Smooth muscle cell of the coronary artery (primary cell): ENCODE measurements at places on chromosomes 13 and 19. TPM values are rescaled to one million over a fixed set of nuclear protein-coding genes. Genes with fewer than 3 reads are reported as not detected.

The ZIK1 gene
- 4.6 and 11.3 TPM in 2 replicates for total RNA-seq

The WDR62 gene
- 0.12 and 1.1 TPM in 2 replicates for total RNA-seq

The SPIB gene
- total RNA-seq: not detected in 2 replicates

The NAPSA gene
- 0.08 TPM in 1 of 2 replicates, not detected in the other for total RNA-seq

The LHFPL6 gene
- 46.1 and 70.8 TPM in 2 replicates for total RNA-seq

The ZNF382 gene
- total RNA-seq: 3.7 and 7.3 TPM in 2 replicates

The ZNF419 gene
- 8.2 and 23.2 TPM in 2 replicates for total RNA-seq

The TICAM1 gene
- 0.59 and 2.3 TPM in 2 replicates for total RNA-seq

The SLC5A5 gene
- total RNA-seq: not detected in 2 replicates

The AP2S1 gene
- total RNA-seq: 168 and 192 TPM in 2 replicates

The PABPC3 gene
- 0.08 and 0.12 TPM in 2 replicates for total RNA-seq

The CATSPERD gene
- not detected in 2 replicates for total RNA-seq

The ZNF813 gene
- total RNA-seq: 3.2 and 3.7 TPM in 2 replicates

The LSR gene
- 0.45 TPM in 1 of 2 replicates, not detected in the other for total RNA-seq

The ZNF486 gene
- total RNA-seq: 2.7 and 3.4 TPM in 2 replicates

The LHB gene
- 0.15 TPM in 1 of 2 replicates, not detected in the other for total RNA-seq

The PNMA8B gene
- 0.38 and 3.6 TPM in 2 replicates for total RNA-seq

The CCDC70 gene
- not detected in 2 replicates for total RNA-seq

The ZNF829 gene
- 1.8 and 2.4 TPM in 2 replicates for total RNA-seq

The TGFBR3L gene
- total RNA-seq: 1.3 TPM in 1 of 2 replicates, not detected in the other

The ZNF121 gene
- total RNA-seq: 27.6 and 39.5 TPM in 2 replicates

The IGFL2 gene
- not detected in 2 replicates for total RNA-seq

The VRK3 gene
- 15.9 and 17.3 TPM in 2 replicates for total RNA-seq

The HPN gene
- total RNA-seq: 0.12 TPM in 1 of 2 replicates, not detected in the other

The CELF5 gene
- total RNA-seq: 0.08 TPM in 1 of 2 replicates, not detected in the other

The C19orf85 gene
- total RNA-seq: not detected in 2 replicates

The GPX4 gene
- 382 and 1,065 TPM in 2 replicates for total RNA-seq

The ETV2 gene
- total RNA-seq: 0.23 and 0.47 TPM in 2 replicates

The PCDH9 gene
- 3.2 and 15.6 TPM in 2 replicates for total RNA-seq

The PTGIR gene
- 8.5 and 17.7 TPM in 2 replicates for total RNA-seq

The ZNF763 gene
- 1.2 and 2.3 TPM in 2 replicates for total RNA-seq

The MYO16 gene
- not detected in 2 replicates for total RNA-seq

The SELENOV gene
- total RNA-seq: not detected in 2 replicates

The PSG3 gene
- not detected in 2 replicates for total RNA-seq

The RNF113B gene
- total RNA-seq: not detected in 2 replicates

The MOB3A gene
- total RNA-seq: 11.0 and 13.1 TPM in 2 replicates

The TTYH1 gene
- not detected in 2 replicates for total RNA-seq

The ELANE gene
- 0.15 TPM in 1 of 2 replicates, not detected in the other for total RNA-seq

The FFAR2 gene
- not detected in 2 replicates for total RNA-seq

The CD209 gene
- not detected in 2 replicates for total RNA-seq

The DCUN1D2 gene
- 7.4 and 9.2 TPM in 2 replicates for total RNA-seq

The S1PR4 gene
- not detected in 2 replicates for total RNA-seq

The CYP4F2 gene
- total RNA-seq: not detected in 2 replicates

The TYK2 gene
- total RNA-seq: 70.4 and 104 TPM in 2 replicates

The CYP4F22 gene
- not detected in 2 replicates for total RNA-seq

The CEACAM18 gene
- not detected in 2 replicates for total RNA-seq

The USHBP1 gene
- 1.1 TPM in 1 of 2 replicates, not detected in the other for total RNA-seq

The TSKS gene
- total RNA-seq: 0.08 and 3.3 TPM in 2 replicates

The SBK2 gene
- total RNA-seq: not detected in 2 replicates

The FUT2 gene
- total RNA-seq: not detected in 2 replicates

The GSX1 gene
- not detected in 2 replicates for total RNA-seq

The NCR1 gene
- not detected in 2 replicates for total RNA-seq

The PCDH20 gene
- total RNA-seq: under 0.01 and 0.08 TPM in 2 replicates

The C19orf81 gene
- total RNA-seq: not detected in 2 replicates

The ZNF724 gene
- total RNA-seq: 2.0 and 3.8 TPM in 2 replicates

The NFIX gene
- 42.4 and 45.6 TPM in 2 replicates for total RNA-seq

The UBAC2 gene
- total RNA-seq: 14.5 and 27.7 TPM in 2 replicates
